Fibroblast of the aortic adventitia (primary cell): ENCODE measurements at places on chromosomes 2 and 18. TPM values are rescaled to one million over a fixed set of nuclear protein-coding genes. Genes with fewer than 3 reads are reported as not detected.

GRCh38 chr2:140551287-140551686 lies 1579.5 kb downstream of the LRP1B start:
- no peak for DNase-seq

- no peak for DNase-seq
Observed at GRCh38 chr2:16669388-16669787, 3.8 kb upstream of the CYRIA start.

DNA sequence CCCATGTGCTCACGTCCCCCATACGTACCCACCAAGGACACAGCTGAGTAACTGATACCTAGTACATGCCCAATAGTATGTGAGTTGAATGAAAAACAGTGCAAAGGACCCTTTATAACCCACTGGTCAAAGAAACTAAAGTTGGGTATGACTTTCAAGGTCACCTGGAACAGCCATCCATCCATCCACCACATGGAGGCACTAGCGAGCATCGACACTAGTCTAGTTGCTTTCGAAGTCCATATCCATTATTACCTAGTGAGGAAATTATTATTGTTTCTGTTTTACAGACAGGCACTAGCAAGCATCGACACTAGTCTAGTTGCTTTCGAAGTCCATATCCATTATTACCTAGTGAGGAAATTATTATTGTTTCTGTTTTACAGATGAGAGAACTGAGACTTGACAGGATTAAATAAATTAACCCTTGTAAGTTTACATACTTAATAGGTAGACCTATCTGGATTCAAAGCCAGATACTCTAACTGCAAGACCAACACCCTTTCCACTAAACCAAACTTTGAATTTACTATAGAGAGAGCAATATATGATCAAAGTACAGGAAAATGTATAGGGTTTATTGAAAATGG lies 233.7 kb downstream of the METTL4 start:
- DNase-seq = no peak

The LRRFIP1 gene
- 29.2 and 49.0 TPM in 2 replicates for total RNA-seq
